ENCODE measurements at places on chromosomes 12 and 14.
A peak's percentile ranks its signal among the peaks of the same experiment; 100 is the strongest.

- peak; percentile 24 for DNase-seq
These were observed 2.9 kb downstream of the RDH12 start for GRCh38 chr14:67704484-67705089.

- DNase-seq: no peak
These were observed 205.2 kb downstream of the CACNA1C start for GRCh38 chr12:2258025-2258424.

- DNase-seq: no peak
These were observed 4.7 kb upstream of the IPO8 start for GRCh38 chr12:30700216-30700900.

- no peak for DNase-seq
These were observed 173.6 kb downstream of the ETV6 start for GRCh38 chr12:11823043-11823442.

DNA sequence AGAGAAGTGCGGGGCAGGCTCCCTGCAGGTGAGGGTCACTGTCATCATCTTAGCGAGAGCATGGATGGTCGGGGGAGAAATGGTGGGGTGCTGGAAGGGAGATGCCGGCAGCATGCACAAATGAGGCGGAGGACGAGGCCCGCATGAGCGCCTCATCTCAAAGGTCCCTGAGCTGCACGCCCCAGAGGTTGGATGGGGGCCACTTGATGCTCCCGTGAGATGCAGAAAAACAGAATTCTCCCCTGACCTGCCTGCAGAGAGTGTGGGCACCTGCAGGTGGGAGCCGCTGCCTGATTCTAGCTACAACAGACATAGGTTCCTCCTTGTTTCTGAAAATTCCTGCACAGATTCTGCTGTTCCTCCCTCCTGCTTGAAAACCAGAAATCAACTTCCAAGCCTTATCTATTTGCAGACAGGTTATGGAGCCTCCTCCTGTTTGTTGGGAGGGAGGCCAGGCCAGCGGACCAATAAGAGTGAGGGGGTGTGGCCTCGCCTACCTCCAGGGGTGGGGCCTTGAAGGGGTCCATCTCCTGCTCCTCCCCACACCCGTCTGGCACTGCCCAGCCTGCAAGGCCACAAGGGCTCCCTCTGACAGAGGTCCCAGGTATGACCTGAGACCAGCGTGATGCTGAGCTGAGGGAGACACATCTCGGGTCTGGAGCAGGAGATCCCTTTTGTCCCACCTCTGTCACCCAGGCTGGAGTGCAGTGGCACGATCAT lies 67.2 kb downstream of the KDM2B start:
- DNase-seq: no peak

GRCh38 chr14:101789222-101789621 lies 27.7 kb downstream of the PPP2R5C start:
- no peak for DNase-seq

DNA sequence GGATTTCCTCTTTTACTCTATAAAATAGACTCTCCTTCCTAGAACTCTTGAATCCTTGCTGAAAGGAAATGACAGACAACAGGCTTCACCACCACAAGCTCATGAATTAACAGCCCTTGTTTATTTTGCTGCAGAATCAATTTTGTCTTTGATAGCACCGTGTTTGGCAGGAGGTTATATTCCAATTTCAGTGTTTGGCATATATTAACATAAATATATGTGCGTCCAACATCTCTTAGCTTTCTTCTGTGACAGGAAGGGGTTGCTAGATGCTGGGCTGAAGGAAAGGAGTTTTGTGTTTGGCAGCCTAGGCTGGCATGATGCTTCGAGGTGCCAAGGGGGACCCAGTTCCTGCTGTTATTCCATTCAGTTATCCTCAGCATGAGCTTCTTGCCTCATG lies 126.4 kb downstream of the TMEM132C start:
- DNase-seq: no peak

- DNase-seq: no peak
These were observed 160.8 kb downstream of the CCER1 start for GRCh38 chr12:90794212-90794611.

GRCh38 chr12:51082561-51083125 lies 753 bp downstream of the CSRNP2 start:
- peak; percentile 11 for DNase-seq

GRCh38 chr14:96735526-96735925 lies 61.7 kb upstream of the VRK1 start:
- no peak for DNase-seq

GRCh38 chr12:61095111-61095510 lies 1165.1 kb upstream of the USP15 start:
- no peak for DNase-seq

DNA sequence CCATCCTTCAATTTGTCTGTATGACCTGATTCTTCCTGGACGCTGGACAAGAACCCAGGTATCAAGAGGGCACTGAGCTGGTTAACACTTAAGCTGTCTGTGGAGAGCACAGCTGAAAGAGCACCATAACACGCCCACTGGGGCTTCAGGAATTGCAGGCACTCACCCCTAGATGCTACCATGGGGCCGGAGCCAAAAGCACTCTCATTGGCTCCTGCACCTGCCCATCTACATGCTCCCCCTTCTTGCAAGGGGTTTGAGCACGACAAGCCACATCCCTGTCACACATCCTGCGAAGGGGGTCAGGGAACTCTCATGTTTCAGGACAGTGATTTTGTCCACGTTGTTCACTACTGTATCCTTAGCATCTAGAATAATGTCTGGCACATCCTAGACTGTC lies 35.1 kb upstream of the TBC1D15 start:
- DNase-seq: no peak

DNA sequence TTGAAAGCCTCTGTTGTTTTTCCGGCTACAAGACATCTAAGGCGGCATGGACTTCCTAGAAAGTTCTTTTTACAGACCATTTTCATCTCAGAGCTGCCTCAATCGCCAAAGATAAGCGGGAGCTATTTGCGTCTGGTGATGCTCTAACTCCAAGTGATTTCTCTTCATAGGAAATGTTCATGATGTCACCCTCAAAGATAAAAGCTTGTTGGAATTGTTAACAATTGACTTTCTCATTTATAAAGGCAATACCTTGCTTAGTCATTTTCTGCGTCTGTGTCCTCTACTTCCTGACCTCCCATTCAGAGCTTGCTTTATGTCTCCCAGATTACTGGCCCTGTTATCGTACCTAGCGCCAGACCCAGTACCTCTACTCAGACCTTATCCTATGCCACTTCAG lies 259.0 kb upstream of the G2E3 start:
- no peak for DNase-seq
